Thoracic aorta (tissue), 2 donors: ENCODE measurements at places on chromosomes 6 and 20. TPM values are rescaled to one million over a fixed set of nuclear protein-coding genes. Genes with fewer than 3 reads are reported as not detected.

MAPK14 gene
- 61.9 TPM for total RNA-seq

DNA sequence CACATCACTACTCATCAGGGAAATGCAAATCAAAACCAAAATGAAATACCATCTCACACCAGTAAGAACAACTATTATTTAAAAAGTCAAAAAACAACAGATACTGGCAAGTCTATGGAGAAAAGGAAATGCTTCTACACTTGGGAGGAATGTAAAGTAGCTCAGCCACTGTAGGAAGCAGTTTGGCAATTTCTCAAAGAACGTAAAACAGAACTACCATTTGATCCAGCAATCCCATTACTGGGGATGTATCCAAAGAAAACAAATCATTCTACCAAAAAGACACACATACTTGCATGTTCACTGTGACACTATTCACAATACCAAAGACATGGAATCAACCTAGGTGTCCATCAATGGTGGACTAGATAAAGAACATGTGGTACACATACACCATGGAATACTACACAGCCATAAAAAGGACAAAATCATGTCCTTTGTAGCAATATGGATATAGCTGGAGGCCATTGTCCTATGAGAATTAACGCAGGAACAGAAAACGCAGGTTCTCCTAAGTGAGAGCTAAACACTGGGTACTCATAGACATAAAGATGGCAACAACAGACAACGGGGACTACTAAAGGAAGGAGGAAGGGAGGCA, 260.4 kb downstream of the RNGTT start:
- DNase-seq: no peak

DNA sequence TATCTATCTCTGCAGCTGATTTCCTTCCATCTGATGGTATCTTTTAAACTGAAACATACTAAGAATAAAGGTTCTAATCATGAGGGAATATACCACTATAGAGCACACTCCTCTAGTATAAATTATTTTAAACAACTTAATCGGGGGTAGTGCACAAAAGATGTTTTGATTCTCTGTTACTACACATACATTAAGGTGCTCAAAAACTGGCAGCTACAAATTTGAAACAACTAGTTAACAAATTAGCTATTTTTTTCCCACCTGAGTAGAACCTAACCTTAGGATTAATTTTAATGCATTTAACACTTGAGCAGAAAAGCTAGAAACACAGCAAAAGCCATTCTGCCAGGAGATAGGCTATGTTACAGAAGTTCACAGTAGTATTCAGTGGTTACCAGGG, 23.0 kb downstream of the CCNC start:
- DNase-seq: no peak

- DNase-seq: no peak
Measured at GRCh38 chr20:46394872-46395760, 11.3 kb downstream of the ELMO2 start.

- DNase-seq: no peak
Measured at GRCh38 chr6:84652356-84653026, 111.9 kb downstream of the TBX18 start.

GRCh38 chr20:24381886-24382285, 87.5 kb upstream of the SYNDIG1 start:
- no peak for DNase-seq

DNA sequence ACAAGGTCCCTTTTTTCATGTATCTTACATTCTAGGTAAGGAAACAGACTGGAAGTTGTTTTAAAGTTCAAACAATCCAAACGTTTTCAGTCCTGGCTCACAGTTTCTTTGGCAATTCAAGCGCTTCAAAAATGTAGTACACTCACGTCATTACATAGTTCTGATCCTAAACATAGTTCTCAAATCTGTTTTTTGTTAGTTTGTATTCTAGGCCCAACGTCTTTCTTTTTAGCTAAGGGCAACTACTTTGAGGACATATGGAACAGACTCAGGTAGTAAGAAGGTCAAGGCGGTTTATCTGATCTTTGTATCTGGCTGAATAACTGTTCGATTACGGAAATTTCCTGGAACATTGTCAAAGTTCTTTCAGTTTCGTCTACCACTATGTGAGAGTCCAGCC, 36.9 kb upstream of the PLCB4 start:
- no peak for DNase-seq

- DNase-seq: no peak
Measured at GRCh38 chr6:3237761-3238662, 10.6 kb upstream of the TUBB2B start.

CRIP3 gene
- total RNA-seq: not detected

DNA sequence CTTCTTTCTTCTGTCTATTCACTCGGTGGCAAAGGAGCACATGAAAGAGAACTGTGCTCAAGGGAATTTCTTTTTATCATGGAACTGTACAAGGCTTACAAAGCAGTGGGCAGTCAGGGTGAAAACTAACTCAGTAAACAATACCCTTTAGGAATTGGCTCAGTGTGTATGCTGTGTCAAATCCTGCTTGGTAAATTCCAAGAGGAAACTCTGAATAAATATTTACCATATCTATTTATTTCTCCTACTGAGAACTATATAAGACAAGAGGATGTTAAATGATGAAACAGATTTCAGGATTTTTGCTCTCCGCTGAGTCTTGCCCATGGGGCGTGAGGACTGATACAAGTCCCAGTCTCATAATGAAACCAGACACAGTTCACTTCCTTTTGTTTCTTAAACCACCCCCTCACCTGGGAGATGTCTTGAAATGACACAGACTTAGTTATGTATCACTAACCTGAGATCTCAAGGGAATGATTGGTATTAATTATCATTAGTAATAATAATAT, 188.8 kb downstream of the BACH2 start:
- DNase-seq: no peak

TPBG gene
- total RNA-seq: 38.7 TPM

DNA sequence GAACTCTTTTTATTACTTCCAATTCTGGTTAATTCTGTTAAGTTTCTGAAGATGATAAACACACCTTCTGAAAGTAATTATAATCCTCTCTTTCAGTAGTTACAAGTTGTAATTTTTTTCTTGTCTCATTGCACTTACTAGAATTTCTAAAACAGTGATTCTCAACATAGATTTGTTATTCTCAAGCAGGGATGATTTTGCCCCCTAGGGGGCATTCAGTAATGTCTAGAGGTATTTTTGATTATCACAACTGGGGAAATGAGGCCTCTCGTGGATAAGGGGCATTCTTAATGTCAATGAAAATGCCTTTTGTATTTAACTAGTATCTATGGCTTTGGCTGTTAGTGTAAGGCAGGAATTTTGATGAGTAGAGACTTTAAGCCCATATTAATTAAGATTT, 39.4 kb upstream of the MAFB start:
- DNase-seq: no peak

DNA sequence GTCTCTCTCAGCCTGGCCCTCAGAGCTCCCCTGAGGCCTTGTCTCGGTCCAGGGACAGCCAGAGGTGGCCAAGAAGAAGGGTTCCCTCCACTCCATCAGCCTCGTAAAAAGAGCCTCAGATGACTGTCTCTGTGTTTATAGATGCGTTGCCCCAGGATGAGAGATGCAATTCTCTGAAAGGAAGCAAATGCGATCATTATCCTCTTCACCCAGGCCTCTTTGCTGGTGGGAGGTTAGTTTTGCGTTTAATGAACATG, 90.4 kb downstream of the YTHDF1 start:
- no peak for DNase-seq

THEMIS gene
- total RNA-seq: 1.9 TPM

IRAK1BP1 gene
- total RNA-seq: 1.6 TPM

DNA sequence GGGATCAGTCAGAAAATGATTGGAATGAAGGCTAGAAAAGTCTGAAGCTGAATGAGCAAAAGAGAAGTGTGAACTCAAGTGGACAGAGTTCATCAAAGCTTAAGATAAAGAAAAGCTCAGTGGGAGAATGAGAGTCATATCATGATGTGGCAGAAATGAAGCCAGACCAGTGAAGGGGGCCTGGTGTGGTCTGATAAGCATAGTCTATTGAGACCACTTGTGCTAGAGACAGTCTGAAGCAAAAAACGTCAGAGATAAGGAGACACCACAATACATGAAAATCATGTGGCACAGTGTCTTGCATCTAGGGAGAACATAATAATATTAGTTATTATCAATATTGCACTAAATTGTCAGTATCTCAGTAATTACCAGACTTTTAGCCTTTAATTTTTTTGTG, 601.5 kb downstream of the UTRN start:
- DNase-seq: no peak

GRCh38 chr6:45185403-45186251, 142.5 kb upstream of the RUNX2 start:
- no peak for DNase-seq

RIMS1 gene
- total RNA-seq: 3.5 TPM

DNA sequence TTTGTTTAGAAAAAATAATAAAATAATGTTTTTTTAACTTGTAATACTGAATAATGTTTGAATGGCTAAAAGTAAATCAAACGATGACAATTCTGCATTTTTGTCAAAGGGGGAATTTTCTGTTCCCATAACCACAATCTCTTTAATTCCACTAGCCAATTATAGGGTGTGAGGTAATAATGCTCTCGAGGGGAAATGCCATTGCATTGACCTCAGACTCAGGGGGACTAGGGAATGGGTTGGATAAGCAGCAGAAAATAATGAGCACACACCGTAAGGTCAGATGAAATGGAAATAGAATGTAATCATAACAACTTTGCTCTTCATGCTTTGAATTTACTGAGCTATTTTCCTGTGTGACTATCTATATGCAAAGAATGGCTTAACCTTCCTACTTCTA, 584.7 kb downstream of the RFPL4B start:
- DNase-seq: no peak

GRCh38 chr6:153465050-153465449, 334.0 kb upstream of the RGS17 start:
- no peak for DNase-seq

DNA sequence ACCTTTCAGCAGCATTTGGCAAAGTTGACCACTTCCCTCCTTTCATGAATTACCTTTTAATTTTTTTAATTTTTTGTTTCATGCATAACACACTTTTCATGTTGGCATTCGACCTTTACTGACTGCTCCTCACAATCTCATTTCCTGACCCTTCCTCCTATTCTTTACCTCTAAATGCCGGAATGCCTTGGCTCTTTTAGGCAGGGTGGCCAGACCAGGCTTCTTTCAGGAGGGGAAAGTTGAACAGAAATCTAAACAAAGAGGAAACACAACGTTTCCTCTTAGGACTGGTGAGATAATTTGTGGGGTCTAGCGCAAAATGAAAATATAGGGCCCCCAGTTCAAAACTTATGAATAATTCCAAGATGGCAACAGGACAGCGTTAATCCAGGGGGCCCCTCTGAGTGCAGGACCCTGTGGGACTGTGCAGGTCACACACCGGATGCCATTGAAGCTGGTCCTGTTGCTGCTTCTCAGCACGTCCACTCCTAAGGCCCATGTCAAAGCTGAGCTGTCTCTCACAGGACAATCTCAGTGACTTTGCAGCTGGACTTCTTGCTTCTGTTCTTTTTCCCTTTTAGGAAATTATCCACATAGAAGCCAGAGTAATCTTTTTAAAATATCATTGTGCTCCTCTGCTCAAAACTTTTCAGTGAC, 313.8 kb downstream of the HDGFL1 start:
- DNase-seq: no peak

GRCh38 chr20:603116-603640, 6.9 kb downstream of the TCF15 start:
- no peak for DNase-seq

TAAR6 gene
- total RNA-seq: not detected

SLC22A3 gene
- total RNA-seq: 91.5 TPM

GRCh38 chr20:62638679-62639406, 3.5 kb upstream of the SLCO4A1 start:
- no peak for DNase-seq

GRCh38 chr6:13068586-13069210, 259.6 kb downstream of the TBC1D7 start:
- no peak for DNase-seq

DNA sequence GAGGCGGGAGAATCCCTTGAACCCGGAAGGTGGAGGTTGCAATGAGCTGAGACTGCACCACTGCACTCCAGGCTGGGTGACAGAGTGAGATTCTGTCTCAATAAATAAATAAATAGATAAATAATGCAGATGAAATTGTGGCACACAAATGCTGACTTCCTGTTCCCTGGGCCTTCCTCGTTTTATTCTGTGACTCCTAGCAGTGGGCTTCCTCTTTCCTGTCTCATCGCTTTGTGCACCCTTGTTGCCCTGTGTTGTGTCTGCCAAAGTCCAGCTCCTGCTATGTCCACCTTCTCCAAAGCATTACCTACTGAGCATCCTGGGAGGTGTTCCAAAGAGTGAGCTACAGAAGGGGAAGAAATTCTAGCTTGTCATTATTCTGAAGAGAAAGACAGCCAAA, 100.2 kb upstream of the TIAM2 start:
- no peak for DNase-seq

OSTM1 gene
- 114 TPM for total RNA-seq

GRCh38 chr20:9395971-9396370, 118.4 kb upstream of the LAMP5 start:
- DNase-seq: no peak

GRCh38 chr20:37295001-37295400, 5.5 kb downstream of the MANBAL start:
- no peak for DNase-seq

- no peak for DNase-seq
Measured at GRCh38 chr20:16069389-16070010, 503.7 kb downstream of the KIF16B start.

ENPP5 gene
- 9.4 TPM for total RNA-seq

GRCh38 chr20:24431279-24432045, 38.0 kb upstream of the SYNDIG1 start:
- no peak for DNase-seq

HSPA12B gene
- 4.6 TPM for total RNA-seq

GRCh38 chr20:64077876-64078551, 1.3 kb downstream of the RGS19 start:
- DNase-seq: no peak

GRCh38 chr20:16241911-16242310, 331.3 kb downstream of the KIF16B start:
- DNase-seq: no peak

TAF11 gene
- 33.2 TPM for total RNA-seq

ZNF318 gene
- total RNA-seq: 24.1 TPM

DNA sequence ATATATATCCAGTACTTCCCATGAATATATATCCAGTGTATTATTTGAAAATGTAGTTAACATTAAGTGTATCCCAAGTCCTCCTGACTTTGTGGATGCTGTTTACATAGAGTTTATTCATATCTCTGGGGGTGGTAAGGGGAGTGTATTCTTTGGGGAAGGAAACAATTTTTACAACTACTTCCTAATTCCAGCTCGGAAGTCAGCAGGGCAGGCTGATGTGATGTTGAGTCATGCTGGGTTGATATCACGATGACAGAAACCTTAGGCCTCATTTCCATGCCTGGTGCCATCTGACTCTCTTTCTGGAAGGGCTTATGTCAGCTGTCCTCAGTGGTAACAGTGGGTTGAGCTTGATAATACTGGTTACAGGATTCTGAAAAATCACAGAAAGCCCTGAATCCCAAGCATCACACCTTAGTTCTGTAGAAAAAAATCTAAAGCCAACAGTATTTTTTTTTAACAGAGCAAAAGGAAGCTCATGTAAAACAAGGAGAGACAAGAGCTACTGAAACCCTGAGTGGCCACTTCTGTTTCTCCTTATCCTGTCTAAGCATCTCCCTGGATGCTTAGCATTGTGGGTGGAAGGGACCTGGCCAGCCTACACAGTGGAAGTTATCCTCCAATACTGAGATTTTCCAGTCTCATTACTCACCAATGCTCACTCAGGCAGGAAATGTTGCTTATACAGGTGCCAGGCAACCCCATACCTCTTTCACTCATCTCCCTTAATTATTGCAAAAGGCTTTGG, 75.2 kb upstream of the IYD start:
- DNase-seq: no peak

BPIFB1 gene
- total RNA-seq: not detected

GRCh38 chr6:89927264-89927663, 33.0 kb downstream of the GJA10 start:
- no peak for DNase-seq
